ENCODE measurements at places on chromosomes 7 and 10.

DNA sequence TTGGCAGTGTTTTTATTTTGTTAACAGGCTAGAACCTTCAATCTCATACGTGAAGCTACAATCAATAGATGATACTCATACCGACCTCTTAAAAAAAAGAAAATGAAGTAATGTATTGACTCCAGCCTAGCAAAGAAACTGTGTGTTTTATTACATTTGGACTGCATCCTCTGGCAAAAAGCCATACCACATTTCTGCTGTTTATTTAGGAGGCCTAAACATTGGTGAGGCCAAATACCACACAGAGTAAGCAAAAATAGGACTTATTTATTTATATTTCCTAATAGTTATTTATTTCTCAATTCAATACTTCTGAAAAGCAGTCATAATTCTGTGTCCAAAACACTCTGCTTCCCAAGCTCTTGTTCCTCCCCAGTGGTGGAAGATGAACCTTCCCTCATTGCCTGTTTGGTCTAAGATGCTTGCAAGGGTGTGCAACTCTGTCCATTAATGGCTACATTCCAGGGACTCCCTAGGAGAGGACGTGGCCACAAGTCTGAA is 398.8 kb upstream of the KLF6 start:
- no peak for DNase-seq

DNA sequence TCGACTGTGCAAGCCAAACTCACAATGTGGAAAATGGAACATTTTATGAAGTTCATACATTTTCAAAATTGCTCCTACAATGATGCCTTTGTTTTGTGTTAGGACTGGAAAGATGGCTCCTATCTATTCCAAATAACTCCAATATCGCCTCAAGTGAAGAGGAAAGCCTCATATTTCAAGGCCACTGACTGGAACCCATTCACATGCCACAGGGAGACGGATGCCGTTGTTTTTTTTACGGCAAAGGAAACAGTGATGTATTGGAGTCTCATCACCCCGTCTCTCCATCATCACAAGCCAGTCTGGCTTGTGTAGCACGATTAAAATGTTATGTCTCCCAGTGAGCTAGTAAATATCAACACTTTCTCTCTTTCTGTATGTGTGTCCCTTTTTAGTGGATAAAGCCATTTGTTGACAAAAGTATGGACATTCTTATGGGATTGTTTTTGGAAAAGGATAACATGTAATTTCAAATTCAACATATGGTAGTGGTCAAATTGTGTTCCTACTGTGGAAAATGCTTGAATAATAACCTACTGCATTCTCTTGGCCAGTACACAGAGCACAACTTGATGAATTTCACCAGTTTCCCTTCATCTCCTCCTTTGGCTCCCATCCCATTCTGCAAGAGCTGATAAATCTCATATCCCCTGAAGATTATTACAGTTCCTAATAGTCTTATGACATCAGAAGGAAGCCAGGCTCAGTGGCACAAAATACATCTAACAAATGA is 109.5 kb upstream of the PITRM1 start:
- no peak for DNase-seq

- no peak for DNase-seq
These were observed 27.0 kb downstream of the RAPGEF5 start for GRCh38 chr7:22329816-22330524.

DNA sequence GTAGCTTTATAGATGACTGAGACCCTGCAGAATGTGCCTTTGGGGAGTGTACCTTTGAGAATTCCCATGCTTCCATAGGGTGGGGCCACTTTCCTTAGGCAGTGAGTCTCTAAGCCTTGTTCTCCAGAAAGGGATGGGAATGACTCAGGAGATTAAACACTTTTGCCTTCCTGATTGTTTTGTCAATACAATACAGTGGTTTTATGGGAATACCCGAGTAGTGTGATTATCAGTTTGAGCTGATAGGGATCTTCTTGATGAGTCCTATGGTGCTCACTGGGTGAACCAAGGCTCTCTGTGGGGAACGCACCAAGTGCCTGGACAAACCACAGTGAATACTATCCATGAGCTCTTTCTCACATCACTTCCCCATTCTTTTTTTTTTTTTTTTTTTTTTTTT is 6.3 kb downstream of the MYOF start:
- DNase-seq: no peak

DNA sequence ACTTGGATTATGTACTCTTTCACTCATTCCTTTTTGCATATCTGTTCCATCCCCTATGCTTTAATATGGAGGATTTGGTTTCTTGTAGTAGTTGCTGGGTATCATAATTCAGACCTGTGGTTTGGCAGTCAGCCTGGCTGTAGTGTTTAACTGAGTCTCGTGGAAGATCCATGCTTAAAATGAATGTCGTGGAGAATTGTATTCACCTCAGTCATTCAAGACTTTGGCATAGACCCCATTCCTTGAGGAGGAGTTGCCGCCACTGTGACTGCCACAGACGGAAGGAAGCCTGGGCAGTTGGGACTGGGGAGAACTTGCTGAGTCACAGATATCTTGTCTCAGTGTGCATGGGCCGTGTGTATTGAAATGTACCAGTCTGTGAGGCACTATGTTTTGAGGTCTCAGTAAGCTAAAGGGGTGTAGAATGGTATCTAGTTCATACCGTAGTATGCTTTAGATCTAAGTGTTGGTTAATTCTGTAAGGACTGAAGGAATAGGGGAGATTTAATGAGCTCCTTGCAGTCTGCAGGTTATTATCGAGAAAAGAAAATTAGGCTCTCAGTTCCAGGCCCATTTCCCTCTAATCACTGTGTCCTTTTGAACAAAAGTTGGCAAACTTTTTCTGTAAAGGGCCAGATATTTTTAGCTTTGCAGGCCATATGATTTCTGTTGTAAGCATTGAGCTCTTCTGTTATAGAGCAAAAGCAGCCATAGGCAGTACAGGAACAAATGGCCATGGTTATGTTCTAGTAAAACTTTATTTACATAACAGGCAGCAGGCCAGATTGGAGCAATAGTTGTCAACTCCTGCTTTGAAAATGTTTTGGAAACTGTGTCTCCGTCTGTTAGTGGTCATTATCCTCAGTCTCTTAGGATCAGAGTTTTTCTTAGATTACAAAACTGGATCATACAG is 76.8 kb downstream of the TPST1 start:
- no peak for DNase-seq

- DNase-seq: no peak
These were observed 309.3 kb downstream of the TCERG1L start for GRCh38 chr10:131002031-131002861.

- no peak for DNase-seq
These were observed 60.8 kb upstream of the CELF2 start for GRCh38 chr10:10956681-10957542.

GRCh38 chr10:42304341-42304740 is 334.0 kb downstream of the ZNF33B start:
- DNase-seq: no peak

DNA sequence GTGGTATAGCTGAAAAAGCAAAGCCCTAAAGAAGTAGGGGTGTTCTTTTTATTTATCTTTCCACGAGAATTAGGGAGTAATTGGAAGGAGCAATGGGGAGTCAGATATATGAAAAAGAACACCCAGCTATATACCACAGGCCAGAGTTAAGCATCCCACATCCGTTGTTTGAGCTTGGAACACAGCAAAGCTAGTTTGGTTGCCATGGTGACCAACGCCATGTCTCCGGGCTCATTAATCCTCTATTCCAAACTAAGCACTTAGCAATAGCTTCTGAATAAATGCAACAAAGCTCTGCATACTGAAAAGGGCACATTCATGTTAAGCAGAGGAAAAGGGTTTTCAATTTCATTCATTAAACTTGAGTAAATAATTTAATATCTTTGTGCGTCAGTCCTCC is 23.5 kb downstream of the ASB4 start:
- no peak for DNase-seq

DNA sequence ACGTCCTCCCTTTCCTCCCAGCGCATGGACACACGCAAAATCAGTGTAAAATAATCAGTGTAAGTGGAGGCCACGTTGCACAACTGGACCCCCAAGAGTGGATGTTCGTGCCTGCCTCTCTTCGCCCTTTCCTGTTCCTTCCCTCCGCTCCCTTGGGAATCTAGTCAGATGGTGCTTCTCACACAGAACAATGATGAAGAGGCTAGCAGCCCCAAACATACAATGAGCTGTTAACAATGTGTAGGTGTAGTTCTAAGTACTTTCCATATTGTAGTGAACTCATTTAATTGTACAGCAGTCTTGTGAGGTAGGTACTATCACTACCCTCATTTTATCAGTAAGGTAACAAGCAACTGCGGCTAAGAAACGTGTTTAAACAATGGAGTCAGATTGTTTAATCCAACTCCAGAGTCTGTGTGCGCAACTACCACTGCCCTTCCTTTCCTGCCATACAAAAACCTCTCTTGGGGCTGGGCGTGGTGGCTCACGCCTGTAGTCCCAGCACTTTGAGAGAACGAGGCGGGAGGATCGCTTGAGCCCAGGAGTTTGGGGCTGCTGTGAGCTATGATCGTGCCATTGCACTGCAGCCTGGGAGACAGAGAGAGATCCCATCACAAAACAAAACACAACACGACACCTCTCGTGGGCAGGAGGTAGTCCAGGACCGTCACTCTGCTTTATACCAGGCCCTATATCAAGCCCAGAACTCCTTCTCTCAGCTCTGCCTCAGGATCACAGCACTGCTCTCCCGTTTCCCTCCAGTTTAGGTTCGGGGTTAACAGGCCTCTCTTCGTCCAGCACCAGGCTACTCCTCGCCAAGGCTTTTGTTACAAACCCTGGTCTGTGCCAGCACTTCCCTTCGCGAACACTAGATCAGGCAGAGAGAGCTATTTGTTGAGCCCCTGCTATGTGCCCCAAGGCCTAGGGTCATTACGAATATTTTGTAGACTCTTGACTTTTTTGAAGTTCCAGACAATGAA is 1.1 kb downstream of the FKBP9 start:
- no peak for DNase-seq

GRCh38 chr10:76479103-76479790 is 1047.8 kb downstream of the LRMDA start:
- no peak for DNase-seq

DNA sequence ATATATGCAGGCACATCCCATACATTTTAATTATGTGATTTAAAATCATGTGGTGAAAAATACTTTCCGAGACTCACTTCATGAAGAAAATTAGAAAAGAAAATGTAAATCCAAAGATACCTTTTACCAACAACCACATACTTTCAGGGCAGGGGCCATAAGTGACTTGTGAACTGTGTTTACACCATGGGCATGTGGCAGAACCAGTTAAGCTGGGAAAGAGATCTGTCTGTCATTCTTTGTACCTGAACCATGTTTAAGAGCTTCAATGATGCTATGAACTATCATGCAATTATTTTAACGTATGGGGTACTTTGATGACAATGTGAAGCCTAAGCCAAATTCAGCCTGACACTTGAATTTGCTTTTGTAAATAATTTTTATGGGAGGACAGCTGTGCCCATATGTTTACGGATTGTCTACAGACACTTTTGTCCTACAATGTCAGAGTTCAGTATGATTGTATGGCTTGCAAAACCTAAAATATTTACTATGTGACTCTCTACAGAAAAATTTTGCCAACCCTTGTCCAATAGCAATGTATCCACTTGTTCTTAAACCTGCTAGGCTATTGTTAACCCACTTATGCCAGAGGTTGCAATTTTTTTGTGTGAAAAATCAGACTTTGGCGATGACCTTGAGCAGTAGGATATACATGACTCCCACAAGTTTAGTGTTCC is 654.6 kb downstream of the TNS3 start:
- DNase-seq: no peak

- no peak for DNase-seq
These were observed 222.9 kb downstream of the TCERG1L start for GRCh38 chr10:131088619-131089018.
